ENCODE measurements at places on chromosomes 1 and 21.

DNA sequence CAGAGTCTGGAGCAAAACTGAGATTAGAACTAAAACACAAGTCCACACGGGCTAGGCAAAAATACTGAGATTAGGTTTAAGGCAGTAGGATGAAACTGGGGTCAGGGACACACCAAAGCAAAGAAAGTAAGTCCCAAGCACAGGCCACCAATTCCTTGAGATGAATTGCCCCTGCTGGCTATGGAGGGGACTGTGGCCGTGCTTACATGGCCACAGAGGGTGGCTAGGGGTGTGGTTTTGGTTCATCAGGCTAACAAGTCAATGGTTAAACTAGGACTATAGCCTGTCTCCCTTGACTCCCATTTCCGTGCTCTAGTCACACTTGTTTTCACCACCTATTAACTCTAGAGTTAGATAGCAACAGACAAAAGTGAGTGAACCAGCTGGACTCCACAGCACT lies 394.8 kb downstream of the PBX1 start:
- DNase-seq = no peak

DNA sequence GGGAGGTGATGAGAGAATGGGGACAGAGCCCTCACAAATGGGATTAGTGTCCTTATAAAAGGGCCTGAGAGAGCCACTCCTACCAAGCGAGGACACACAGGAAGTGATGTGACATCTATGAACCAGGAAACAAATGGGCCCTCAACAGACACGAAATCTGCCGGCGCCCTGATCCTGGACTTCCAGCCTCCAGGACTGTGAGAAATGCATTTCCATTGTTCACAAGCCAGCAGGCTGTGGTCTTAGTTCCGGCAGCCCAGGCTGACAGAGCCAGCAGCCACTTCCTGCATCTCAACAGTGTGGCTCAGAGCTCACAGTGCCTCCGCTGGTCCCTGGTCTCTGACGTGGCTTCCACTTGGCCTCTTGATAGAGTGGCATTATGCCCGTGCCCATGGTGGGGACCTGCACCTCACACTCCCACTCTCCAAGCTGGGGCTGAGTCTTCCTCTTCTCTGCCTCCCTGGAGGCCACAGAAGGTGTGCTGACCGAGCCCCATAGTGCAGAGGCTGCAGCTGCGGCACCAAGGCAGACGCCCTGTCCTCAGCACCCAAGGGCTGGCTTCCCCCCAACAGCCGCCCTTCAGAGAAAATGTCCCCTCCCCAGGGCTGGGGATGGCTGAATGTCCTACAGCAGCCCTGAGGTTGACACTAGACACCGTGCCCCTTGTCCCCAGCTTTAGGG lies 44.9 kb downstream of the ACOT7 start:
- peak; percentile 40 for DNase-seq

DNA sequence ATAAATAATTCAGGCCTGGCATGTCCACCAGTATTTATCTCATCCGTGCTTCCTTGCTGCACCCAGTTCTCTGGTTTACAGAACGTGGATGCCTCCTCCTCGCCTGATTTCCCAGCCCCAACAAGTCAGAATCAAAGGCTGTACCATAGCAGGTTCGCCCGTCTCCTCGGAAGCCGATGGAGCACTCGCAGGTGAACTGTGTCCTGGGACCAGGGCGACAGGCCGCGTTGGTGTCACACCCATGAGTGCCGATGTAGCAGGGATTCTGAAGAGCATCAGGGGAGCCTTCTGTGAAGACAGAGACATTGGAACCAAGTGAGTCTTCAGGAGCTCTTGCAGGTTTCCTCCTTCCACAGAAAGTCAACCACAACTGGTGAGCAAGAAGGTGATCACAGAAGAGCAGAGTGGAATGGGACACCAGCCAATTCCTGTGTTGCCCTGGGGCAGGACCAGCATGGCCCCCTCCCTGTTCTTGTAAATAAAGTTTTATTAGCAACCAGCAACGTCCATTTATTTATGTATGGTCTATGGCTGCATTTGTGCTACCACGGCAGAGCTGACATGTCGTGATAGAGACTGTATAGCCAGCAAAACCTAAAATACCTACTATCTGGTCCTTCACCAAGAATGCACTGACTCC lies 40.8 kb downstream of the NID1 start:
- DNase-seq = no peak

GRCh38 chr1:221620437-221621384 lies 121.2 kb downstream of the DUSP10 start:
- no peak for DNase-seq

DNA sequence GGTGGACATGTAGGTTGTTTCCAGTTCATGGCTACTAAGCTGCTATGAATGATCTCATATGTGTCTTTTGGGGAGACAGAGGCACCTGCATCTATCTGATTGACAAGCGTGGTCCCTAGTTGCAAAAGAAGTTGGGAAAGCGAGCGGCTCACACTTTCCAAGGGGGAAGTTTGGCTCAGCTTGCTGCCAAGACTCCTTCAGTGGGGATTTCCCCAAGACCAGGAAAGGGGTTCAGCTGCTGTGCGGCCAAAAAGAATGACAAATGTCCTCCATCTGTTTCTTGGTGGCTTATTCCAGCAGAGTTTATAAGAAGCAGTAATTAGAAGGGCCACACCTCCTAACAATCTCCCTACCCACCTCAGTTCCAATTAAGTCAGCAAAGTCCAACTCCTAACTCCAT lies 128.5 kb upstream of the GALNT2 start:
- no peak for DNase-seq

DNA sequence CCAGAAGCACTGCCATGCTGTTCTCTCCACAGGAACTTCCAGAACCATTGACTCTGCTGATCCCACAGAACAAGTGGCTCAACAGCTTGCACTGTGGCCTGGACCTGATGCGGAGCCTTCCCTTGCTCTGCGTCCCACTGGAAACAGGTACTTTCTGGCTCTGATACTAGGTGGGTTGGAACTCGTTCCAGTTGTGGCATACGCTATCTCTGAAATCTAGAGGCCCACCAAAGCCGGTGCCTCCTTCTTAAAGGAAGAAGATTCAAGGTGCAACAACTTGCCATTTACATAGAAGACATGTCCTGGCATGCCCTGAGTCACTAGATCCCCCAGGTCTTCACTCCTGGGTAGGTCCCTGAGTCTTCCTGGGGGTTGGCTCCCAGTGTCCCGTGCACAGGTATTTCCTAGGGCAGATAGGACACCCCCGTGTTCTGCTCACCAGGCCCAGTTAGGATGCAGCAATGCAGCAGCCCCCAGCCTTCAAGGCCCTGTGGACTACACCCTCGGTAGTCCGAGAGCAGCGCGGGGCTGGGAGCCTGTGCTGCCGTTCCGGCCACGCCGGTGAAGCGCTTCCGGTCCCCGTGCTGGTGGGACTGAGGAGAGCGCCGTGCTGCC lies 10.8 kb upstream of the PCBP3 start:
- DNase-seq = no peak

GRCh38 chr21:36513430-36513829 lies 33.5 kb upstream of the CLDN14 start:
- no peak for DNase-seq

DNA sequence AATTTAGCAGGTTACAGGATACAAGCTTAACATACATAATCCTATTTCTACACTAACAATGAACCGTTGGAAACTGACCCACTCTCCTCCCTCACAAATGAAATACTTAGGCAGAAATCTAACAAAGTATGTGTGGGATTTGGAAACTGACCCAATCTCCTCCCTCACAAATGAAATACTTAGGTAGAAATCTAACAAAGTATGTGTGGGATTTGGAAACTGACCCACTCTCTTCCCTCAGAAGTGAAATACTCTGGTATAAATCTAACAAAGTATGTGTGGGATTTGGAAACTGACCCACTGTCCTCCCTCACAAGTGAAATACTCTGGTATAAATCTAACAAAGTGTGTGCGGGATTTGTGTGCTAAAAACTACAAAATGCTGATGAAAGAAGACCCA lies 60.3 kb downstream of the TRAF5 start:
- no peak for DNase-seq

DNA sequence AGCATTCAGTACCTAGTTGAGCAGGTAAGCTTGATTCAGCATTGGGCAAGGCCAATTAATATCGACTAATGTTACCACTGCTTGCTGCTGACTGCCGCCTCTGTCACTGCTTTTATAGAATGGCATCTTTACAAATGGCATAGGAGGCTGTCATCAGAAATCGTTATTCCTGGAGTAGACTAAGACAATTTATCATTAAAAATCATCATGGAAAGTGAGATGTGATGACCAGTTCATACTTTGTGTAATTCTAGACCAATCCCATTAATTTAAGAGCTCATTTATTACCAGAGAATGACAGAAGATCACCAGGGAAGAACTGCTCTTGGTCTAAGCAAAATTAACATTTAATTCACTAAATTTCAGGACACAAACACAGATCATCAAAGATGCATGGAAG lies 254.0 kb downstream of the SPATA17 start:
- no peak for DNase-seq

- DNase-seq = no peak
Observed at GRCh38 chr1:208526613-208527125, 282.5 kb upstream of the PLXNA2 start.

DNA sequence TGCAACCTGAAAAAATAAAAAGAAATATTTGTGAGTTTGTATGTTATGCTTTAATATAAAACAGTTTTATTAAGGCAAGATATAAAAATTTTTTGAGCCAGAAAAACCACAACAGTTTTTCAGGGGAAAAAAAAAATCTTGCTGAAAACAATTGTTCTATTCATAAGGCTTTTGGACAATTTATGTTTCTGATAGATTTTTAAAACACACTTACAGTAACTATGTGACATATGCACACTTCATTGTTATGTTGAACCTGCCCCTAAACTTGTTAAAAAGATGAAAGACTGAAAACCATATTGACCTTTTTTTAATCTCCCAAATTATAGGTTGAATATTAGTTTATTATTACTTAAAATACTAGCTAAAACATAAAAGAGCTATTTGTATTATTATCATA lies 279.9 kb upstream of the C1orf105 start:
- DNase-seq = no peak

DNA sequence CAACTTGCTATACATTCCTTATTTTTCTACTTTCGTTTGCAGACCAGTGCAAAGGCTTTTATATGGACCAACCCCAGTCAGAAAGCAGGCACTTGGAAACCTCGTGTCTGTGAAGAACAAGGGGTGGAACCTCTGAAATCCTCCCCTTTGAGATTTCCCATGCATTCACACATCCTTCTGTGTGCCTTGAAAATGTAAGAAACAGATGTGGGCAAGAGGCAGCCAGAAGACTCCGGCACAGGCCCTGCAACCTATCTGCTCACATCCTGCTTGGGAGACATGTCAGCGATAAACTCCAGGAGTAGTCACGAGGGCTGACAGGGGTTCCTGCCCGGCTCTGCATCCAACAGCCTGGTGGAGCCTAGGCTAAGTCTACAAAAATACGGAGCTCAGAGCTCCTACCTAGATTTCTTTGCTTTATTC lies 42.5 kb downstream of the ETS2 start:
- no peak for DNase-seq

DNA sequence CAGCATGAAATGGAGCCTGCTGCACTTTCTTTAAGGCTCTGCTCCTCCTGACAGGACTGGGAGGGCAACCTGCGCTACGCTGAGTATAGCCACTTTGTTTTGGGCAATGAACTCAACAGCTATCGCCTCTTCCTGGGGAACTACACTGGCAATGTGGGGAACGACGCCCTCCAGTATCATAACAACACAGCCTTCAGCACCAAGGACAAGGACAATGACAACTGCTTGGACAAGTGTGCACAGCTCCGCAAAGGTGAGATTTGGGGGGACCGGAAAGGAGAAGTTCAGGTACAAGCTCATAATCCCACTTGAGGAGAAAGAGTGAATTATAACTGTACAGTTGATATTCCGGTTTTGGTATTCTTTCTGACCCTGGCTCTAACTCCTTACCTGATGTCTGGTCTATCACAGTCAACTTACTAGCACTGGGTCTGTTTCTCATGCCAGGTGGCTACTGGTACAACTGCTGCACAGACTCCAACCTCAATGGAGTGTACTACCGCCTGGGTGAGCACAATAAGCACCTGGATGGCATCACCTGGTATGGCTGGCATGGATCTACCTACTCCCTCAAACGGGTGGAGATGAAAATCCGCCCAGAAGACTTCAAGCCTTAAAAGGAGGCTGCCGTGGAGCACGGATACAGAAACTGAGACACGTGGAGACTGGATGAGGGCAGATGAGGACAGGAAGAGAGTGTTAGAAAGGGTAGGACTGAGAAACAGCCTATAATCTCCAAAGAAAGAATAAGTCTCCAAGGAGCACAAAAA lies 5.4 kb downstream of the ANGPTL7 start:
- no peak for DNase-seq

DNA sequence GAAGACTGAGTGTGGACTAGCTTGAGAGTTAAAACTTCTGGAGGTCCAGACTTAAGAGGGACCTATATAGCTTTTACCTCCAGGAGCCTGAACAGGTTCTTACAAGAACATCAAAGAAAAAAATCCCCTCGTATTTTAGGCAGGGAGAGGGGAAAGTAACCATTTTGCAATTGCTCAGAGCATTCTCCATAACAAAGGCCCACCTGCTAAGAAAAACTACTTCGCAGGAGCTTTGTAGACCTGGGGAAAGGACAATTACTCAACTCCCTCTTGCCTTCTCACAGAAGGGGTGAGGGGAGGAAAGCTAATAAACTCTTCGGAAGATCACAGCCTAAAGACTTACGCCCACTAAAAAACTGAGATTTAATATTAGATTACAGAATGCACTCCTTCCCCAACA lies 86.3 kb downstream of the RERE start:
- no peak for DNase-seq

DNA sequence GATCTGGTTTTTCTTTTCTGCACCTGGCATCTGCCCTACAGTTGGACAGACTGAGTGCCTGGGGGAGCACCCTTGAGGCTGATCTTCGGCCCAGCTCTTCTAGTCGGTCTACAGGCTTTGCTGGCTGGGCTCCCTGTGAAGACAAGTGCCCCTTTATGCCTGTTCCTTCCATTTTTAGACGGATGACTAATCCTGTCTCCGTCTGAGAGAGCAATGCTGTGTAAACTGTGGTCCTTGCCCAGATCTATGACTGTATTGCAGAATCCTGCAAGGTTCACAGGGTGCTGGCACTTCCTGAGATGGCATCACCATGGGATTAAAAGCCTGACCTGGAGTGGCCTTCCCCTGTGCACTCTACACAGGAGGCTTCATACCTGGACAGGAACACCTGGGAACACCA lies 47.6 kb upstream of the SAMD13 start:
- no peak for DNase-seq

DNA sequence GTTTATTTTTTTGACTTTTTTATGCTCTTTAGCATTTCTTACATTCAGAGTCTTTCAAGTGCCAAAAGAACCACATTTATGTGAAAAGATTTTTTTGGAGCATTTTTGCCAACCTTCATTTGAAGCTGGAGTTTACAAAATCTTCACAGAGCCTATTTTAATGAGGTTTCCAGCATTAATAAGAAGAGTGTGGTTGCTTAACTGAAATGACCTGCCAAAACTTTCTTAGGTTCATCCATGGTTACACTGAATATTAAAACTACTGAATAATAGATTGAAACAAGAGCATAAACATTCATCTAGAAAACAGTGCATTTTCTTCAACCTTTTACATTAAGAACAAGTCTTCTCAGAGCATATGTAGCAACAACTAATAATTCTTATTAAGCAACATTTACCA lies 672.3 kb upstream of the CXADR start:
- no peak for DNase-seq

All from activated CD4-positive, alpha-beta T cell treated with anti-CD3 and anti-CD28 coated beads, Interleukin-2, amount 50 U/mL, for 1 hour (primary cell).